ENCODE measurements at places on chromosomes 7 and 10.

DNA sequence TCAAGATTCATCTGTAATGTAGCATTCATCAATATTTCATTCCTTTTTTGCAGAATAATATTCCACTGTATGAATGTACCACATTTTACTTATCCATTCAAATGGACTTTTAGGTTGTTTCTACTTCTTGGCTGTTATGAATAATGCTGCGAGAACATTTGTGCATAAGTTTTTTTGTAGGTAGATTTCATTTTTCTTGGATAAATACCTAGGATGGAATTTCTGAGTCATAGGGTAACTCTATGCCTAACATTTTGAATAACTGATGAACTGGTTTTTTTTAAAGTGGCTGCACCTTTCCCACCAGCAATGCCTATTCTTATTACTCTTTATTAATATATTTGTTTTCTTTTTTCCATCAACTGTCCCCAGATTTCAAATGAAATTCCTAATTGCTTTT, 9.1 kb upstream of the XPNPEP1 start:
- no peak for DNase-seq

- DNase-seq: no peak
Observed at GRCh38 chr10:34826857-34827766, 12.0 kb upstream of the PARD3 start.

DNA sequence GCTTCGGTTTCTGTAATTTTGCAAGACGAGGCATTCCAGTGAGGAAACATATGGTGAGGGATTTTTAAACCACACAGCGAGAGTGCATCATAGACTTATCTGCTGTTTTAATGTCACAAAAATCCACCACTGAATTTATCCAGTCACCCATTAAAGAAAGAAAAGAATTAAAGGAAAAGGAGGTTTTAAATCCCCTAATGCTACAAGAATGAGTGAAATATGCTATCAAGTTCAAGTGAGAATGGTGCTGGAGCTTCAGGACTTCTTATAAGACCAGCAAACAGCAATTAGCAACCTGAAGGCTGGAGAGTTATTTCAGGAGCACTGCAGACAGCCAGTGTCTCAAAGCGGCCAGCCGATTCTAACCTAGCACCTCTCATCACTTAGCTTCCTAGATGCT, 439.1 kb upstream of the MGMT start:
- no peak for DNase-seq

GRCh38 chr7:73489976-73490375, 32.1 kb downstream of the BAZ1B start:
- no peak for DNase-seq

GRCh38 chr7:135714534-135715009, 13.4 kb downstream of the SLC13A4 start:
- peak; percentile 39 for DNase-seq

DNA sequence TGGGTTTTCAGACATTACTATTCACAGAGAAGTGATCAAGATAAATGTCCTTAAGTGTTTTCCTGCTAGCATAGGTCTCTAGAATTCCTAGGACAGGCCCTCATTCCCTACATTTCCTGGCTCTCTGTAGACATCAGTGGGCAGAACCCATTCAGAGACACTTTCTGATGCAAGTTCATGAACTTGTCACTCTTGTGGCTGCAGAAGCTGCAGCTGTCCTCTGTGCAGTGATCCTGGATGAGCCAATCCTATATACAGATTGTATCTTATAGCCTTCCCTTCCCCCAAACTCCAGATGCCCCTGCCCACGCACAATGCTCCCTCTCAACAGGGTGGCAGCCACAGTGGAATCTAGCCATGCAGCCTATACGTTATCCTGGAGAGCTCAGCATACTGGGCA, 12.6 kb upstream of the GRB10 start:
- no peak for DNase-seq

DNA sequence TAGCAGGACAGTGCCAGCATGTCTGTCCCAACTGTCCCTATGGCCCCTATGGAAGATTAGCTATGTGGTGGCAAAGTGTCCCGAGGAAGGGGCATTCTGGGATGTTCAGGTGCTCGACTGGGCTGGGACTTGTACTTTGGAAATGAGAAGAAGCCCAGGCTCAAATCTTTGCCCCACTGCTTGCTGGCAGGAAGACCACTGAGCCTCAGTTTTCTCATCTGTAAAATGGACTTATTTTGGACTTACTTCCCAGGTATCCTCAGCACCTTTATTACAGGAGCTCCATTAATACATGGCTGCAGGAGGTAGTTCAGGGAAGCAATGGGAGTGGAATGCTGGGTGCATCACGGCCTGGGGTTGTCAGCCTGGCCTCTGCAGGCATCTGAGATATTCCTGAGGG, 71.2 kb downstream of the LHPP start:
- no peak for DNase-seq

- no peak for DNase-seq
Observed at GRCh38 chr7:10316488-10316887, 657.2 kb upstream of the PHF14 start.

- no peak for DNase-seq
Observed at GRCh38 chr7:31633894-31634494, 53.0 kb upstream of the PPP1R17 start.

DNA sequence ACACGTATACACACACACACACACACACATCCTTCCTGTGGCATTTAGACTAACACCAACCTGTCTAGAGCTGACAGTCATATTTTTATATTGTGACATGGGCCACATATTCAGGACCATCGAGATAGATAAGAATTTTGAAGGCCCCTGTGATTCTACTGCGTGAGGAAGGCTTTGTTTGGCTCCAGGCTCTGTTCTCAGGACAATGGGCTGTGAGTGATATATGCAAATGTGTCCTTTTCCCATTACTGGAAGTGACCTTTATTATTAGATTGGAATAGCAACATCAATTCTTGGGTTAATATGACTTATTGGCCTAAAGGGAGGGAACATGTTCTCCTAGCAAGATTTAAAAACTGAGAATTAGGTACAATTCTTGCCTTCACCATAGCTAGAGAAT, 156.1 kb downstream of the SPAG6 start:
- DNase-seq: no peak

GRCh38 chr10:97050205-97050745, 135.5 kb downstream of the SLIT1 start:
- no peak for DNase-seq

- no peak for DNase-seq
Observed at GRCh38 chr10:104351919-104352318, 1.7 kb upstream of the CFAP58 start.

DNA sequence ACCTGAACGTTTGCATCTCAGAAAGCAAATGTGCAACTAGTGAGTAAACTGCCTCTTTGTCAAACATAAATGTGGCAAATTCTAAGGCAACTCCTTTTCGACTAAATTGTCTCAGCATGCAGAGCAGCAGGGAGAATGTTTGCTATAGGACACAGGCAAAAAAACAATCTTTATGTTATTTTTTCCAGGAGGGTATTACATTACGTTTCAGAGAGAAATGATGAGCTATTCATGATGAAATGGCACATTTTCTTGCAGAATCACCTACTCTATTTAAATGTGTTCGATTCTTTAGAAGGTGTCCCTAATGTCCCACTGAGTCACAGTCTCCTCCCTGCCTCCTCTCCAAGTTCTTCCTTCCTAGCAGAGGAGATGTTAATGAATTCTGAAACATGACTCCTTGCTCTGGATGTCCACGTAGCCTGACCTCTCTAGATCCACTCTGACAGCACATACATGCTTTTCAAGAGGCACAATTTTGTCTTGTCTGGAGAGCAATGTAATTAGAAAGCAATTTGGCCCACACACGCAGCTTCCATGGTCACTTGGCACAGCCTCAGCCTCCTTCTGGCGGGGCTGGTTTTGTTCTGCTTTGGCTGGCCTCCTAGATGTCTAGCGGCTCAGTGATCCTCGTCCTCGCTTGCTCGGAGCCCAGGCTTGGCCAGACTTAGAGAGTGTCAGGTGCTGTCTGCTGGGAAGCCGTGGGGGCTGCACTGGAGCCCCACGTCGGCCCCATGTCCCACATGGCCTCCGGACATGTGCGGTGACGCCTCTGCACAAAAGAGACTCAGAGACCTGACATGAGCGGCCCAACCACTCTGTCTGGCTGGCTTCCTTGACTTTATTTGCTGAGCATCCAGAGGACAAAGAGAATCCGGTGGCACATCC, 125.7 kb upstream of the ZNF438 start:
- DNase-seq: no peak

- no peak for DNase-seq
Observed at GRCh38 chr7:143892527-143893300, 9.3 kb downstream of the TCAF1 start.

DNA sequence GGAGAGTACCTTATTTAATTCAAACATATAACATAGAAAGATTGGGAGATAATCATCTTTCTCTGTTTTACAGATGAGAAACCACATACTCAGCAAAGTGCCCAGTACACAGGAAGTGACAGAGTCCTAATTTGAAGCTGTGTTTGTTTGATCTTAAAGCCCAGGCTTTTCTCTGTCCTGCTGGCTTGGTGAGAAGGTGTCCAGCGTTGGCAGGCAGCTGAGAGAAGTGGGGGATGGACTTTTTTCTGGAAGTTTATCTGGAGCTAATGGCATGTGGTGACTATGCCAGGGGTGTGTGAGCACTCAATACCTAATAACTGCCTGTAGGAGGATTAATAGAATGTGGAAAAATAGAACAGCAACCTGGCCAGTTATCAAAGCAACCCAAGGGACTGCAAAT, 60.8 kb downstream of the NPSR1 start:
- no peak for DNase-seq

DNA sequence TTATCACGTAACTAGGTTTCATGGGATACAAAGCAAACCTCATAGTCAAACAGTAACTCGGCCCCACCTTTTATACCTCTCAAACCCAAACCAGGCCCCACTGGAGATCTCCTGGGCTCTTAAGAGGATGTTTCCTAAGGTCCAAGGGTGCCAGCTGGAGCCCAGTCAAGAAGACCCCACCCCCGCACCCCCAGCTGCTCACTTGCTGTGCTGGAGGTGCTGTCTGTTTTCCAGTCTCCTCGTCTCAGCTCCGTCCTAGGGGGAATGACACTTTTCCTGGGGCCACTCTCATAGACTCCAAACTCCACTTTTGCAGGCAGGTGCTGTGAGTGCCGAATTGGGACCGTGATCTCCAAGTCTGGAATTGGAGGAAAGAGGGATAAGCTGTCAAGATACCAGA, 22.7 kb upstream of the TM9SF3 start:
- DNase-seq: no peak

- no peak for DNase-seq
Observed at GRCh38 chr7:63043657-63044543, 954.7 kb upstream of the ZNF722 start.

GRCh38 chr10:47311193-47311931, 10.9 kb upstream of the GDF2 start:
- DNase-seq: no peak

DNA sequence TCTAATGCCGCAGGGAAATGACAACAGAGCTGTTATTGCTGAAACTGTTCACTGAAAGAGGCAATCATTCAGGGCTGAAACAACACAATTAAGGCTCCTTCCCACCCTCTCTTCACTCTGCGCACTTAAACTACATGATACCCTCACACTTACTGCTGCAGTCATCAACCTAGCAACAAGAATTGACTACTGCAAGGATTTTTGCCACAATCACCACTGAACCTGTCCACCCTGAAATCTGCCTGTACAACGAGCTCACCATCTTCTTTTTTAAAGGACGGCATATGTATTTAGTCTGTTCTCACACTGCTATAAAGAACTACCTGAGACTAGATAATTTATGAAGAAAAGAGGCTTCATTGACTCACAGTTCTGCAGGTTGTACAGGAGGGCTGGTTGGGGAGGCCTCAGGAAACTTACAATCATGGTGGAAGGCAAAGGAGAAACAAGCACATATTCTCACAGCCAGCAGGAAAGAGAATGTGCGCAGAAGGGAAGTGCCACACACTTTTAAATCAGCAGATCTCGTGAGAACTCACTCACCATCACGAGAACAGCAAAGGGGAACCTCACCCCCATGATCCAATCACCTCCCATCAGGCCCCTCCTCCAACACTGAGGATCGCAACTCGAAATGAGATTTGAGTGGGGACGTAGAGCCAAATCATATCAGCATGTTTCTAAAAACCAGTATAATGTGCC, 131.7 kb downstream of the SORCS1 start:
- no peak for DNase-seq

GRCh38 chr10:103719036-103719435, 136.3 kb downstream of the SH3PXD2A start:
- DNase-seq: no peak

- DNase-seq: no peak
Observed at GRCh38 chr7:108464743-108465142, 8.5 kb upstream of the NRCAM start.

GRCh38 chr7:53609185-53609584, 573.8 kb downstream of the POM121L12 start:
- DNase-seq: no peak

GRCh38 chr7:2074691-2075090, 158.1 kb downstream of the MAD1L1 start:
- no peak for DNase-seq

- DNase-seq: no peak
Observed at GRCh38 chr10:50480054-50481007, 143.4 kb downstream of the SGMS1 start.

GRCh38 chr7:138663725-138664710, 37.1 kb downstream of the SVOPL start:
- DNase-seq: no peak

DNA sequence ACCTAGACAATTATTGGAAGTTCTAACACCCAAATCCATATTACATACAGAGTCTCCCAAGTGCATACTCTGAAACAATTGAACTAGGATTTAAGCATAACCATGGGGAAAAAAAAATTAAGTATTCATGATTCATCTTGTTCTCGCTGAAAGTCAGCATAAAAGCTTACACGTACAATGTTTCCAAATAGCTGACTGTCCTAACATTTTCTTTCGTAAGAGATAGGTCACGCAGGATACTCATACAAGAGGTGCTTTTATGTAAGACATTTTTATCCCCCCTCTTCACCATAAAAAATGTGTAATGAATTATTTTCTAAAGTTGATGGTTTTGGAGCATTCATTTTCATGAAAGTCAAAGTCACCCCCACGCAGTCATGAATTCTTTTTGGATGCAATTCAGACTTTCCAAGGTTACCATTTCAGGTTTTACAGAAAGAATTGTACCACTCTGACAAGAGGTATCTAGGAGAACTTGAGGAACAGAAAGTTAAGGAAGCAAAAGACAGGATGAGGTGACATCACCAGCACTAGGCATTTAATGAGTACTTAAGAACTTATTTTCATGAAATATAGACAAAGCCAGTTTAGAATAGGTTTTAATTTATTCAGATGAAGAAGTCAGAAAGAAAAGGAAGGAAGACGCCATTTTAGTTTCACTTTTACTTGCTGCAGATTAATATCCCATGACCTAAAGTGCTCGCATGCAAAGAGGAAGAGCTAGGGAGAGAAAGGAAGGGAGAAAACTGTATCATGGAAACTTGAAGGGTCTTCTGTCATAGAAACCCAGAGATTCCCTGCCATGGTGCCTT, 55.8 kb downstream of the TMEM26 start:
- DNase-seq: peak; percentile 76

GRCh38 chr7:37095122-37095521, 353.5 kb downstream of the ELMO1 start:
- no peak for DNase-seq
